Mesothelial cell of epicardium (in vitro differentiated cells): ENCODE measurements at places on chromosomes 11 and 22.

GRCh38 chr22:46047226-46047625 is 70.3 kb upstream of the WNT7B start:
- no peak for DNase-seq
- no peaks in the 10 kb centered on the region for H3K27me3 ChIP-seq
- H3K27ac ChIP-seq: no peak overlapping the region

GRCh38 chr11:129929721-129930120 is 34.3 kb upstream of the NFRKB start:
- no peak for DNase-seq
- H3K27me3 ChIP-seq: no peaks in the 10 kb centered on the region
- peaks cover 36% of the 10 kb centered on the region for H3K36me3 ChIP-seq
- H3K27ac ChIP-seq: no peak overlapping the region
- H3K4me3 ChIP-seq: no peak overlapping the region

DNA sequence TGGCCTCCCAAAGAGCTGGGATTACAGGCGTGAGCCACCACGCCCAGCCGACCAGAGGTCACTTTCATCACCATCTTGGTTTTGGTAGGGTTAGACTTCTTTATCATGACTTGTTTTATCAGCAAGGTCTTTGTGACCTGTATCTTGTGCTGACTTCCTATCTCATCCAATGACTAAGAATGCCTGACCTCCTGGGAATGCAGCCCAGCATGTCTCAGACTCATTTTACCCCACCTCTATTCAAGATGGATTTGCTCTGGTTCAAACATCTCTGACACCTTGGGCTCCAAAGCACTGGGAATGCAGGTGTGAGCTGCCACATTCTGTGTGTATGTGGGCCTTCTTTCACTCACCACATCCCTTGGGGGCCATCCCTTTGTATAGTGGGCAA is 5.1 kb upstream of the TALDO1 start:
- no peak for DNase-seq
- no peak overlapping the region for H3K4me3 ChIP-seq
- no peaks in the 10 kb centered on the region for H3K36me3 ChIP-seq
- H3K4me1 ChIP-seq: peaks cover 14% of the 10 kb centered on the region
- H3K27me3 ChIP-seq: no peaks in the 10 kb centered on the region

DNA sequence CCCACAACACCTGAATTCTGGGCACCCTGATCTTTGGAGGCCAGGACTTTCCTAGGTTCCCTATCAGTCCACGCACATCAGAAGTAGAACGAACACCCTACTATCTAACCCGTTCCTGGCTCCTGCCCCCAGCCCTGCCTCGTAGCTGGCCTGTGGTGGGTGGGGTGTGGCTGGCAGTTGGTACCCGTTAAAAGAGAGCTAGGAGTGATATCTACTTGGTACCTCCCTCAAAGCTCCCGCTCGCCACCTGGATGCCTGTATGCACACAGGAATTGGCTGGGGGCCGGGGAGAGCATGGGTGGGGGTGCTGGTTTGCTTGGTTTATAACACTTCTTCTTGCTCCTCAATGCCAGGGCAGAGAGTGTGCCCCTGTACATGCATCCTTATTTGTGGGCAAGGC is 14.0 kb upstream of the NECTIN1 start:
- H3K27me3 ChIP-seq: peaks cover 17% of the 10 kb centered on the region
- no peaks in the 10 kb centered on the region for H3K36me3 ChIP-seq
- H3K4me1 ChIP-seq: peaks cover 34% of the 10 kb centered on the region
- peak overlapping the region; percentile 68 for H3K4me3 ChIP-seq
- no peak for DNase-seq
- no peak overlapping the region for H3K27ac ChIP-seq

DNA sequence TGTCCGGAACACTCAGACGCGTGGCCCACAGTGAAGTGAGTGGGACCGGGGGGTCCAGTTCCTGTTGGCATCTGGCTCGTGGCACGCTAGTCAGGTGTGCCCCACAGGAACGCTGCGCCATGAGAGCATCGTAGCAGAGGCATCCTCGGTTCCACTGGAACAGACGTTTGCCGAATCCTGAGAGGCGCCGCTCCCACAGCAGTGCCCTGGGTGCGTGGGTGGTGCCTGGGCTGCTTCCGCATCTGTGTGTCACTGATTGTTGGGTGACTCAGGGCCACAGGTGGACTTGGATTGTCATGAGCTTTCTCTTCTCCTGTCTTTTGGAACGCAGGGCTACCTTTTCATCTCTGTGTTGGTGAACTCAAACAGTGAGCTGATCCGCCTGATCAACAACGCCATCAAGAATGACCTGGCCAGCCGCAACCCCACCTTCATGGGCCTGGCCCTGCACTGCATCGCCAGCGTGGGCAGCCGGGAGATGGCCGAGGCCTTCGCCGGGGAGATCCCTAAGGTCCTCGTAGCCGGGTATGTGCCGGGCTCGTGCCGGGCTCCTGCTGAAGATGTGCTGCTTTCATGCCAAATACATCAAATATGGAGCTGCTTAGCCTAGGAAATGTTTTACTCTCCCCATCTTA is 46.2 kb downstream of the AP2A2 start:
- H3K27ac ChIP-seq: peak overlapping the region; percentile 34
- H3K4me1 ChIP-seq: peaks cover 3% of the 10 kb centered on the region
- no peak overlapping the region for H3K4me3 ChIP-seq
- no peaks in the 10 kb centered on the region for H3K27me3 ChIP-seq
- no peak for DNase-seq

GRCh38 chr22:36942556-36942955 is 29.1 kb downstream of the CSF2RB start:
- peaks cover 27% of the 10 kb centered on the region for H3K4me1 ChIP-seq
- no peaks in the 10 kb centered on the region for H3K27me3 ChIP-seq
- no peak for DNase-seq
- peaks cover 2% of the 10 kb centered on the region for H3K36me3 ChIP-seq
- no peak overlapping the region for H3K4me3 ChIP-seq

DNA sequence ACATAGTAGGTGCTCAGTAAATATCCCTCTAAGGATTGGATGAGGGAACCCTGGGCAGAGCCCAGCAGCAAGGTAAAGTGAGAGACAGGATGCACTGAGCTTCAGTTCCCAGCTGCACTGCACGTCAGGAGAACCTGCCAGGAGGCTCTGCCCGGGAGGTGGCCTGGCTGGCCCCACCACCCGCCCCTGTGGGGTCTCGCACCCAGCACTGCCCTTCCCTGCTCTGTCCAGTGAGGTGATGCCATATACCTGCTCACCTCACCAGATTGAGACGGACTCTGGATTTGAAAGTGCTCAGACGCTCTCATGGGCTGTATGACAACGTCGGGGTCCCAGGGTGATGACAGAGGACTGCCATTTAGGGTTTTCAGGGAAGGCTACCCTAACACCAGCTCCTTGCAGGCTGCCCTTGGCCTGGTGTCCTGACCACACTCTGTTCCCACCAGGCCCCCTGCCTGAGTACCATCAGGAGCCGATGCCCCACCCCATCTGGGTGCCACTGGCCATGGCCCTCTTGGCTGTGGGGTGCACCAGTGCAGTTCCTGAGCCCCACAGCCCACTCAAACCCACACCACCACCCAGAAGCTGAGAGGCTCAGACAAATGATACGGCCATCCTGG is 61.7 kb upstream of the FGF3 start:
- no peak overlapping the region for H3K27ac ChIP-seq
- H3K36me3 ChIP-seq: no peaks in the 10 kb centered on the region
- H3K4me1 ChIP-seq: no peaks in the 10 kb centered on the region
- H3K27me3 ChIP-seq: peaks cover 9% of the 10 kb centered on the region

- no peak for DNase-seq
- H3K4me1 ChIP-seq: peaks cover 25% of the 10 kb centered on the region
- H3K4me3 ChIP-seq: no peak overlapping the region
- peak overlapping the region; percentile 92 for H3K27ac ChIP-seq
- H3K27me3 ChIP-seq: no peaks in the 10 kb centered on the region
Observed at GRCh38 chr11:76269661-76270261, 63.5 kb upstream of the WNT11 start.

DNA sequence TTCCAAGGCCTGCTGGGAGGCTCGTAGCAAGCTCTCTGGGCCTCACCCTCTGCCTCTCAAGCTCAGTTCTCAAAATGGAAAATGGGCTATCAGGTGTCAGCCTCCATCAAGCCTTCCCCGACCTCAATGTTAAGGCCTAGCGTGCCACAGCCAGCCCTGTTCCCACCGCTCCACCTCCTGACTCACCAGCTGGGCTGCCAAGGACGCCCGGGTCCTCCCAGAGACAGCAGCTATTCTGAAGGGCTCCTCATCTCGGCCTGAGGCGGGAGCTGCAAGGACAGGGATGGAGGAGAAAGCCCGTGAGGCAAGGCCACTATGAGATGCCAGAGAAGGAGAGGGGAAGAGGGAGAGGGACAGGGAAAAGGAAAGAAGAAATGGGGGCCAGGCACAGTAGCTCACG is 19.9 kb downstream of the ARAP1 start:
- DNase-seq: no peak
- H3K27ac ChIP-seq: no peak overlapping the region
- H3K4me3 ChIP-seq: no peak overlapping the region
- H3K36me3 ChIP-seq: peaks cover 12% of the 10 kb centered on the region
- no peaks in the 10 kb centered on the region for H3K27me3 ChIP-seq

DNA sequence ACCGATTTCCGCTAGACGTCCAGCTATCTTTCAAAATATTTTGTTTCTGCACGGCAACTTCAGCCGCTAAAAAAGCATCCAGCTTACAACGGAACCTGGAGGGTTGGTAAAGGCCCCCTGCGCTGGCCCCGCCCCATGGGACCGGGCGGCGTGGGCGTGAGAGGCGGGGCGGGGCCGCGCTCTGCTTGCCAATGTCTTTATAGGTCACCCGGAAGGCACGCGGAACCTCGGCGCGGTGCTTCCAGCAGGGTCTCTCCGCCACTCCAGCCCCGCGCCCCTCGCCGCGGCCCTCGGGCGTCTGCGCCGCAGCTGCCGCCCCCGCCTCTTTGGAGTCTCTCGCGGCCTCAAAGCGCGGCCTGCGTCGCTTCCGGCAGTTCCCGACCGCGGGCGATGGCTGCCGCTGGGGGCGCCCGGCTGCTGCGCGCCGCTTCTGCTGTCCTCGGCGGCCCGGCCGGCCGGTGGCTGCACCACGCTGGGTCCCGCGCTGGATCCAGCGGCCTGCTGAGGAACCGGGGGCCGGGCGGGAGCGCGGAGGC is at the start of gene FDX1:
Gene FDX1, plus strand, starts transcription at position 218 of the 536 bp plus-strand sequence. Its CDS starts 173 bp downstream, at position 391.
- H3K27me3 ChIP-seq: no peaks in the 10 kb centered on the region
- H3K4me1 ChIP-seq: peaks cover 44% of the 10 kb centered on the region
- peak; percentile 90 for DNase-seq
- H3K27ac ChIP-seq: peak within 1 kb of the TSS; percentile 98

GRCh38 chr22:48800886-48801607 is 1026.6 kb downstream of the BRD1 start:
- H3K27ac ChIP-seq: no peak overlapping the region
- DNase-seq: no peak
- H3K4me3 ChIP-seq: no peak overlapping the region

- DNase-seq: no peak
- H3K27ac ChIP-seq: no peak overlapping the region
- H3K36me3 ChIP-seq: peaks cover 34% of the 10 kb centered on the region
- no peaks in the 10 kb centered on the region for H3K27me3 ChIP-seq
- H3K4me1 ChIP-seq: peaks cover 18% of the 10 kb centered on the region
- H3K4me3 ChIP-seq: no peak overlapping the region
Observed at GRCh38 chr11:12439615-12440014, 62.2 kb downstream of the PARVA start.

- H3K27me3 ChIP-seq: peaks cover 71% of the 10 kb centered on the region
- peaks cover 21% of the 10 kb centered on the region for H3K4me1 ChIP-seq
- H3K27ac ChIP-seq: no peak overlapping the region
- H3K4me3 ChIP-seq: peak overlapping the region; percentile 41
- no peak for DNase-seq
Observed at GRCh38 chr11:46331282-46331984, 15.8 kb upstream of the DGKZ start.

DNA sequence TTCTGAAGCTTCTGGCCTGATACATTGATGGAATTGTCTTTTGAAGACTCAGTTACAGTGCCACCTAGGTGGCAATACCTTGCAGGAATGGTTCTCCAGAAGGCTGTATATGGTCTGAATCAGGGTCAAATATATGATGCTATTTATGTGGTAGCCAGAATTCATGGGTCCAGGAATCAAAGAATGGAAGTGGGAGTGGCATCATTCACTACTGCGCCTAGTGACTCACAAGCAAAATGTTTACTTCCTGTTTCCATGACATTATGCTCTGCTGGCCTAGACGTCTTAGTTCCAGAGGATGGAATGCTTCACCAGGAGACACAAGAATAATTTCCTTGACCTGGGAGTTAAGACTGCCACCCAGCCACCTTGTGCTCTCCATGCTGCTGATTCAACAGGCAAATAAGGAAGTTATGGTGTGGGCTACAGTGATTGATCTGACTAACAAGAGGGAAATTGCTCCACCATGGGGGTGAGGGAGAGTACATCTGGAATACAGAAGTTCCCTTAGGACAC is 491.8 kb downstream of the ETS1 start:
- H3K4me1 ChIP-seq: no peaks in the 10 kb centered on the region
- no peak overlapping the region for H3K27ac ChIP-seq
- no peaks in the 10 kb centered on the region for H3K27me3 ChIP-seq
- no peak overlapping the region for H3K4me3 ChIP-seq
- DNase-seq: no peak

- DNase-seq: no peak
- H3K27ac ChIP-seq: no peak overlapping the region
- peaks cover 23% of the 10 kb centered on the region for H3K4me1 ChIP-seq
- peaks cover 30% of the 10 kb centered on the region for H3K36me3 ChIP-seq
- no peaks in the 10 kb centered on the region for H3K27me3 ChIP-seq
Observed at GRCh38 chr11:8691601-8692000, 9.0 kb downstream of the RPL27A start.

GRCh38 chr22:47063071-47063509 is 300.6 kb downstream of the TBC1D22A start:
- H3K4me1 ChIP-seq: no peaks in the 10 kb centered on the region
- H3K27me3 ChIP-seq: no peaks in the 10 kb centered on the region
- no peak overlapping the region for H3K4me3 ChIP-seq
- DNase-seq: no peak

DNA sequence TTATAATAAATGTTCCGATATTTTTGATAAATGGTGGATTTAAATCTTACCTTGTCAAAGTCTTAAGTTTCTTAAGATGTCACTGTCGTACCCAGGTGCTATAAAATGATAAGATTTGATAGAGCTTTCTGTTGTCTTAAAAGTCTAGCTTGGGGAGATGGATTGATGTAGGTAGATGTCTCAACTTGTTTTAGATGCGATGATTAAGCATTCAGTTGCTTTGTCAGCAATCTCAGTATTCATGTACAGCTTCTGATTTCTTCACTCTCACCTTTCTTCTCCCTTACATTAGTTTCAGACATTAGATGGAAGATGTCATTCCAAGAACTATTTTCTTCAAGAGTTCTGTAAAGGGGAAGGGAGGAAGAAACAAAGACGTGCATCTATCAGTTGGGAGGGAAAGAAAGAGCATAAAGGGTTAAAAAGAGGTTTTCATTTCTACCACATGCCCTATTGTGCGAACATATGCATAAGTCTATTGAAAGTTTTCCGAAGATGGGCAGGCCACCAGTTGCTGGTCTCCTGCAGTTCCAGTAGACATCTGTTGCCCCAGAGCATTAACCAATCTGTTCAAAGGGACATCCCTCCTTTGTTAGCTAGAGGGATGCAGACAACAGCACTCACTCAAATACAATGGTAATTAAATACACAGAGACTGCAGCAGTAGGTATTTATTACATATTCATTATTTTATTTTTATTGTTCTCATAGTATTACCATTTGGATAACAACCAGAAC is 38.4 kb downstream of the ZC3H12C start:
- no peaks in the 10 kb centered on the region for H3K27me3 ChIP-seq
- no peak for DNase-seq
- H3K27ac ChIP-seq: no peak overlapping the region
